Heart left ventricle (tissue), 16 donors: ENCODE measurements at places on chromosomes 4 and X. TPM values are rescaled to one million over a fixed set of nuclear protein-coding genes. Genes with fewer than 3 reads are reported as not detected.
A peak's percentile ranks its signal among the peaks of the same experiment; 100 is the strongest.

The TBC1D8B gene
- polyA plus RNA-seq, result 2.0 TPM

The SPOCK3 gene
- 0.06 TPM for polyA plus RNA-seq

The HSFX2 gene
- polyA plus RNA-seq, result 0.57 TPM

The KDR gene
- polyA plus RNA-seq, result 7.7 TPM

The GUCY1A1 gene
- 7.7 TPM for polyA plus RNA-seq

GRCh38 chrX:13759152-13759718 is 24.7 kb downstream of the OFD1 start:
- DNase-seq, result no peak

DNA sequence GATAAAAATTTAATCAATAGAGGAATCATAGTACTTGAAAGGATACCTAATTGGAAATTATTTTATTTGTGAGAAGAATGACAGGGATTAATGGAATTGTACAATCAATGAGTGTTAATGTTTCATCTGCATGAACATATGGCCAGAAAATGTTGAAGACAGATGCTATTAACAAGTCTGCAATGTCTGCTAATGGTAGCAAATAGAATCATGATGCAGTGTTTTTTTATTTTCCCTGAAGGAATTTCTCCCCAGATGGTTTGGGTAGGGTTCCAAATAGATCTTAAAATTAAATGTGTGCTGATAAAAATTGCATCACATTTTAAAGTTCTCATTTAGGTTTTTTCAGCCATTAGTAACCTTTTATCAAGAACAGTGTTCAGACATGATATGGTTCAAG is 291.3 kb upstream of the TRAM1L1 start:
- DNase-seq, result no peak

- no peak for DNase-seq
These were observed 125.8 kb downstream of the EDA start for GRCh38 chrX:69741721-69742120.

GRCh38 chrX:37378404-37378803 is 29.2 kb downstream of the PRRG1 start:
- DNase-seq, result no peak

DNA sequence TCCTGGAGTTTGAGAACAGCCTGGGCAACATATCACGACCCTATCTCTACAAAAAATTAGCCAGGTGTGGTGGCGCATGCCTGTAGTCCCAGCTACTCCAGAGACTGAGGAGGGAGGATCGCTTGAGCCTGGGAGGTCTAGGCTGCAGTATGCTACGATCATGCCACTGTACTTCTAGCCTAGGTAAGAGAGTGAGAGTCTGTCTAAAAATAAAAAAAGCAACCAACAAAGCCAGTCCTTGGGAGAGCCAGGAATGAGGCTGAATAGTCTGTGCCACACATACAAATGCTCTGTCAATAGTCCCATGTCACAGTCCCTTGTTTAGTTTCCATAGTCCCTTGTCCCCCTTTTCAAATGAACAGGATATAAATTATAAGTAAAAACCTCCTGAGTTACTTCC is 19.3 kb upstream of the PRSS48 start:
- DNase-seq, result no peak

DNA sequence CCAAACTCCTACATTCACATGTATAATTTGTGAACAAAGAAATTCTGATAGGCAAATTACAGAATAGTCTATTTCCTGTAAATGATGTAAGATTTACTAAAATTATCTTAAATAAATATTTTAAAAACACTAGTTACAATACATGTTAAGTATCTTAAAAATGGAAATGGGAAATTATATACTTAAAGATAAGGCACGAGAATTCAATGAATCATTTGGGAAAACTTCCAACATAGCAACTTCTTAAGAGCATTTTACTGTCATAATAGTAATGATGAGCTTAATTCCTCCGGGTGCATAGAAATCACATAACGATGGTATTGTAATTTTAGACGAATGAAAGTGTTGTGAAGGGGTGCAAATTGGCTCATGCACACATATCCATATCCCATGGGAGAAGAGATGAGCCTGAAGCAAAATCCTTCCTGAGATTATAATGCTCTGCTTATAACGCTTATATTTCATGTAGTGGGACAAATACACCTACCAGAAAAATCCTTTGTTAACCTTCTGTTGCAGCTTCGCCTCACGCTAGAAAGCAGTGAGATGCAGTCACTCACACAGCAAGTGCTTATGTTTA is 873.5 kb downstream of the PDHA2 start:
- DNase-seq, result no peak

- no peak for DNase-seq
These were observed 53.2 kb downstream of the VGLL1 start for GRCh38 chrX:136585262-136585661.

GRCh38 chrX:107731831-107732502 is 43.6 kb downstream of the TSC22D3 start:
- DNase-seq, result peak; percentile 88

- no peak for DNase-seq
These were observed 35.0 kb upstream of the BMPR1B start for GRCh38 chr4:94722748-94723147.
